ENCODE measurements at places on chromosomes 1 and 21.

DNA sequence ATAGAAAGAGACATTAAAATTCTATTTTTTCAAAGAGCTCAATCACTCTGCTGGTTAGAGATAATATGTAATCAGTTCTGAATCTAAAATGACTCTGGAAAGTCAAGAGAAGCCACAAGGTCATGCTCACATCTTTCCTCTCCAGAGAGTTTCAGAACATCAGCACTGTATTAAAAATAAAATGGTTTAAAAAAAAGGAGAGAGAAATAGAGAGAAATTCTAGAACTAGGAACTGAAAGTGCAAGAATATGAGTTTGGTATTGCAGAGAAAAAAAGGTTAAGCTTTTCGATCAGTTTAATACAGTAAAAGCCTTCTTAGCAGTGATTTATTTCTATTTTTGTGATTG lies 44.0 kb upstream of the DIPK1A start:
- DNase-seq: no peak

- no peak for DNase-seq
Observed at GRCh38 chr21:14602382-14602958, 56.4 kb upstream of the SAMSN1 start.

- DNase-seq: no peak
Observed at GRCh38 chr21:31151156-31152045, 113.1 kb upstream of the KRTAP19-8 start.

GRCh38 chr1:14955976-14956375 lies 197.6 kb upstream of the TMEM51 start:
- DNase-seq: no peak

DNA sequence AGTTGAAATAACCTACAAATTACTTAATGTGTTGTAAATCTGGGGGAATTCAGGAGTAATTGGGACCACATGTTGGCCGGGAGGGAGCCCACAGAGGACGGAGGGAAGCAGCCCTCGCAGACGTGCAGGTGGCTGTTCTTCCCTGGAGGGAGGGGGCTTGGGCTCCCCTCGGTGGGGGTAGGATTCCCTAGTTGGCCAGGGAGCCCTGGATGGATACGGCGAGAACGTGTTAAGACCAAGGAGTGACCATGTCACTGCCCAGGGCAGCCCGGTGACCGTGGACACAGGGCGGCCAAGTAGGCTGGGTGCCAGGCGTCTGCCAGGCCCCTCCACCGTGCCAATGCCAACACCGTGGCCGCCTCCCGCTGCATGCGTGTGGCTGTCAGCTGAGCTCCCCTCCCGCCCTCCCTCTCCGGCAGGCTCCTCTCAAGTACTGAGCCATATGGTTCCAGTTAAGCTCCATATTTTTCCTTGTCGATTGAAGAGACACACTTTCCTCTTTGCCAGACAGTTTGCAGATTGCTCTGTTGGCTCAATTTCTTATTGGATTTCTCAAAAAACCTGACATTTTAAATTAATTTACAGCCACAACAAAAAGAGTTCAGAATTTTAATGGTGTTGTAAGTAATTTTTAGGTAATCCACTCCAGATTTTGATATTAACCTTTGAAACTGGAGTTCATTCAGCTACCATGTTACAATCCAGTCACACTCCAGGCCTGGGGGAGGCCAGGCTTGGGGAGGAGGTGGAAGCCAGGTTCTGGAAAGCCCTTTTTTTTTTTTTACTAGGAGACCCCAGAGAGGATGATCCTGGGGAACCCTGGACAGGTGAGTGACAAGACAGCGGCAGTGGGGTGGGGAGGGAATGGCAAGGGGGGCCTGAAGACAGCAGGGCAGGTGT lies 71.2 kb downstream of the CASZ1 start:
- no peak for DNase-seq

- DNase-seq: no peak
Observed at GRCh38 chr1:175822580-175822979, 79.2 kb upstream of the TNR start.

- no peak for DNase-seq
Observed at GRCh38 chr21:46397211-46397905, 61.3 kb upstream of the DIP2A start.

GRCh38 chr1:9759939-9760338 lies 63.8 kb downstream of the CLSTN1 start:
- no peak for DNase-seq

DNA sequence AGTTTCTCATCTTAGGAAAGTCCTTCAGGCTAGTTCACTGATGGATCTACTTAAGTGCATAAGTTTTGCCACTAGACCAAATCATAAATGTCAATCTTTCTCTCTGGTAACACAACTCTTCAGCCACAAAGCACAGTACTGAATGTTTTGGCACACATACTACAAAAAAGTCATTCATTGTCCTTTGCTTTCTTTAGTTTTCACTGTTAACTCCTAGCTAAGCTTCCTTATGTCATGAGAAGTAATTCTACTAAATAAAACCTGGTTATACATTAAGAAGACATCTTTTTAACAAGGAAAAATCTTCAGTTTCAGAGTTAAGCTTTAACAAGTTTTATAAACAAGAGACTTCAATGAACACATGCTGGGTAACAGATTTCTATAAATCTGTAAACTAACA lies 379.2 kb upstream of the NFIA start:
- no peak for DNase-seq

DNA sequence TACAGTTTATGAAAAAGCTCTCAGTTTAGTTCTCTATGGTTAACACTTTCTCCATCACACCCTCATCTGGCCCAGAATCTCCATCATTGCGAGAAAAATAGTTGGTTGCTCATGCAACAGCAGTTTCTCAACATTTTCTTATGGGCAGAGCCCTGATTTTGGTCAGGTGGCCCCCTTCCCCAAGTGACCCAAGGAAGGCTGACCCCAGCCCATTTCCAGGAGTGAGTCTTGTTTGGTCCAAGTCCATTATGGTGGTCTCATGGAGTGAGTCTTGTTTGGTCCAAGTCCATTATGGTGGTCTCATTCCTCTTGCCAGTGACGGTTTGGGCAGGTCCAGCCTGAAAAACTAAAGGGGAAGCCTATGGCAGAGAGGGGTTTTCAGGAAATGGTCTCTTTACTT lies 1.5 kb upstream of the TRIM62 start:
- no peak for DNase-seq

GRCh38 chr1:11487196-11487751 lies 8.3 kb downstream of the DISP3 start:
- DNase-seq: no peak

DNA sequence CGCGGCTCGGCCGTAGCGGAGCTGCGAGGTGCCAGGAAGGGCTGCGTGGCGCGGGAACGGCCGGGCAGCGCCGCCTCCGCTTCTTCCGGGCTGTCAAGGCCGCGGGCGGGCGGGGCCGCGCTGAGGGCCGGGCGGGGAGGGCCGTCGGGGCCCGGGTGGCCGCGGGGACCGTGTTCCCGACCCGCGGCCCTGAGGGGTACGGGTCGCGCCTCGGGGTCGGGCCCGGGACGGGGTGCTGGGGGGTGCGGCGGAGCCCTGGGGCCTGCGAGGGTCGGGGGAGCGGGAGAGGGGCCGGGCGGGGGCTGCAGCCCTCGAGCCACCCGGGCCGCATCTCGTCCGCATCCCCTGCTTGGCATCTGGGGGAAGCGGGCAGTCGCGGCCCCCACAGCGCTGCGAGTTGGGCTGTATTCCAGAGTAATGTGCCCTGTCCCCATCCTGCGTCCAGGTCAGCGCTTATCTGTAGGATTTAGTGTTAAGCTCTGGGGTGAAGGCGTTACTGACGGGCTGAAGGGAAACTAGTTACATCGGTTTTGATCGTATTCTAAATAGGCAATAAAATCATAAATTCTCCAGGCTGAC lies 379 bp downstream of the RER1 start:
- peak; percentile 35 for DNase-seq

DNA sequence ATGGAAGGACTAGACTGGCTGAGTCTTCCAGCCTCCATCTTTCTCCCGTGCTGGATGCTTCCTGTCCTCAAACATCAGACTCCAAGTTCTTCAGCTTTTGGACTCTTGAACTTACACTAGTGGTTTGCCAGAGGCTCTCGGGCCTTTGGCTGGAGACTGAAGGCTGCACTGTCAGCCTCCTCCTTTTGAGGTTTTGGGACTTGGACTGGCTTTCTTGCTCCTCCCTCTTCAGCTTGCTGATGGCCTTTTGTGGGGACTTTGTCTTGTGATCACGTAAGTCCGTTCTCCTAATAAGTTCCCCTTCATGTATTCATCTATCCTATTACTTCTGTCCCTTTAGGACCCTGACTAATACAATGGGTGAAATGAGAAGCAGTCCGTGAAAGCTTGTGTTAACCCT lies 196.4 kb downstream of the KAZN start:
- DNase-seq: no peak

DNA sequence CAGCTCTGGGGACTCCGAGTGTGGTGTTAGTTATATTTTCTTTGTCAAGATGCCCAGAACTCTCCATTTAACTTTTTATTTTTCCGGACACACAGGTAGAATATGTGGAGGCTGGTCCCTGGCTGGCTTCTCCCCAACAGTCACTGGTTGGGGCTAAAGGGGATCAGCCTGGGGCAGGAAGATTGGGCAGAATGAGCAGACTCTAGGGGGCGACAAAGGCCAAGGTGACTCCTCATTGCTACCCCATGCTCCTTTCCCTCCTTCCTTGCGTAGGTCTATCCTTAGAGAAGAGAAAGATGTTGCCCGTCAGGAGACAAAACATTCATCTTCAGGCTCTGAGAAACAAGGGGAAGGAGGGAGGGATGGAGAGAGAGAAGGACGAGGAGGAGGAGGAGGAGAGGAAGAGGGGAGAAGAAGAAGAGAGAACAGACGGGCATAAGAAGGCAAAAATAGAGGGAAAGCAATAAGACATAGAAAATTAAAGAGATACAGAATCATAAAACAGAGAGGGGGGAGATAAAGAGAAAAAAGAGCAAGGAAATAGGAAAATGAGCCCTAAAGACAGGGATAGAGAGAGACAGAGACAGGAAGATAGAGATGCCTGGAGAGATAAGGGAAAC lies 89.9 kb downstream of the FOXD2 start:
- no peak for DNase-seq

DNA sequence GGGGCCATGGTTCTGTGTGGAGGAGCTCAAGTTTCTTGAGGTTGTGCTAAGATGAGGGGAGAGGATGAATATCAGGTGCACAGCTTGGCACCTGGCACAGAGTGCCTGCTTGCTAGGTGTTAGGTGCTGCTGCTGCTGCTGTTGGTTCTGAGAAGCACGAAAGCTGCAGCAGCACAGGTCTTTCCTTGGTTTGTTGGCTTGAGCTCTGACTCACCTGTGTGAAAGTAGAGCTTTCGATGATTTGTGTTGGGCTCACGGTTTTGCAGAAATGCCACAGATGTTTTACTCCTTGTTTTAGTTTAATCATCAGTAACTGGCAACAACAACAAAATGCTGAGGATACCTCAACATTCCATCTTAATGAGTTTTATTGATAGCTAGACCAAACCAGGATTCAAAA lies 221.6 kb downstream of the BRINP2 start:
- DNase-seq: no peak

- no peak for DNase-seq
Observed at GRCh38 chr1:7424352-7424890, 346.7 kb upstream of the VAMP3 start.

- DNase-seq: no peak
Observed at GRCh38 chr1:94819945-94820746, at the start of gene SLC44A3. SLC44A3 (plus strand) TSS chr1:94820357; CDS start chr1:94820452, 95 bp downstream.

DNA sequence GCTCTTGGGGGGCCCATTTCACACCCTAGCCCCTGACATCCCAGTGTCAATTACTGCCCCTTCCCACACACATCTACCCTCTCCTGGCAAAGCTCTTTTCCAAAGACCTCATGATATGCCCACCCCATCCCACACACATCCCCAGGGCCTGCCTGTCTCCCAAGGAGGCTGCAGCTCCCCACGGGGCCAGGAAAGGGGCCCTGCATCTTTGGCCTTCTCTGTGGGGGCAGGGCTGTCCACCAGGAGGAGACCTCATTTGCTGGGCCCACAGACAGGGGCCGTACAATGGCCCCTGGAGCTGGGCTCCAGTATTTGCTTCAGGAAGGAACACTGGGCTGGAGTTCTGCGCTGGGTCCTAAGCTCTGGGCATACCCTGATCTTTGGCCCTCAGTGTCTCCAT lies 65.6 kb upstream of the RUNX3 start:
- no peak for DNase-seq

DNA sequence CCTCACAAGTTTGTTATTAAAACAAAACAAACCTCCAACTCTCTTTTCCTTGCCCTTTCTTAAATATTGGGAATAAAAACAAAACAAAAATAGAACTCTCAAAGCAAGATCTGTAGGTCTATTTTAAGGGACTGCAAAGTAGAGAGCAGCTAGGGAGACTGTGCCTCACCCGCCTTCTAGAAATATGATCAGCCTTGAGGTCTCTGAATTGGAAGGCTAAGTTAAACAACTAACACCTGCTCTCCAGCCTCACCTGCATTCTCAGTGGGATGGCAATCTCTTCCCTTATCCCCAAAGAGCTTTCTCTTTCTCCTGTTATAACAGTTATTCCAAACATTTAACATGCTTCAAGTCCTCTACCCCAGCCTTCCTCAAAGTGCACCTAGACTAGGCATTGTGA lies 75.5 kb upstream of the TNR start:
- no peak for DNase-seq

GRCh38 chr1:107704911-107705310 lies 260.1 kb downstream of the VAV3 start:
- DNase-seq: no peak

GRCh38 chr1:238549137-238549536 lies 658.4 kb upstream of the ZP4 start:
- no peak for DNase-seq

DNA sequence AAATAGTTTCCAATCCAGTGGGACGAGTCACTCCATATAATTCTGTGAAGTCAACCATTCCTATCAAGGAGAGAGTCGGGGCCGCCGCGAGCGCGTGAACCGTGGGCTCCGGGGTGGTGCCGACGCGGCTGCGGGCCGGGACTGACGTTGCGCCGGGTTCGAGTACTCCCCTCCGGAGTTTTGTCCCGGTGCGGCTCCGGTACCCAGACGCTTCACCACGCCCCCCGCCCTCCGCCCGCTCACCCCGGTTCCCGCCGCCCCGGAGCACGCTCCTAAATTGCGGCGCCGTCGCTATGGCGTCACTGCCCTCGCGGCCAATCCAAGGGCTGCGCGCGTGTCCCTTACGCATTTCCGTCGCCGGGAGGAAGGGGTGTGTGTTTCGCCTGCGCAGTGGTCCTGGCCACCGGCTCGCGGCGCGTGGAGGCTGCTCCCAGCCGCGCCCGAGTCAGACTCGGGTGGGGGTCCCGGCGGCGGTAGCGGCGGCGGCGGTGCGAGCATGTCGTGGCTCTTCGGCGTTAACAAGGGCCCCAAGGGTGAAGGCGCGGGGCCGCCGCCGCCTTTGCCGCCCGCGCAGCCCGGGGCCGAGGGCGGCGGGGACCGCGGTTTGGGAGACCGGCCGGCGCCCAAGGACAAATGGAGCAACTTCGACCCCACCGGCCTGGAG lies at the start of gene ATAD3B:
Gene ATAD3B (plus strand): TSS at position 377 of the 664 bp plus-strand sequence. CDS start 120 bp downstream, at position 497.
- DNase-seq: peak; percentile 85

Measured in hematopoietic multipotent progenitor cell treated with erythropoietin and hydrocortisone succinate and interleukin-3 and kit ligand, for 15 days (in vitro differentiated cells).